CD4-positive, CD25-positive, alpha-beta regulatory T cell (primary cell): ENCODE measurements at places on chromosomes 4 and X. TPM values are rescaled to one million over a fixed set of nuclear protein-coding genes. Genes with fewer than 3 reads are reported as not detected.
A peak's percentile ranks its signal among the peaks of the same experiment; 100 is the strongest.

FGFBP1 gene
- not detected for total RNA-seq

TCEAL5 gene
- total RNA-seq, result not detected

ARHGAP36 gene
- not detected for total RNA-seq

DMRTC1 gene
- total RNA-seq, result not detected

TNIP3 gene
- 1.3 TPM for total RNA-seq

CT45A2 gene
- not detected for total RNA-seq

LINC00632 gene
- 0.54 TPM for total RNA-seq

DNA sequence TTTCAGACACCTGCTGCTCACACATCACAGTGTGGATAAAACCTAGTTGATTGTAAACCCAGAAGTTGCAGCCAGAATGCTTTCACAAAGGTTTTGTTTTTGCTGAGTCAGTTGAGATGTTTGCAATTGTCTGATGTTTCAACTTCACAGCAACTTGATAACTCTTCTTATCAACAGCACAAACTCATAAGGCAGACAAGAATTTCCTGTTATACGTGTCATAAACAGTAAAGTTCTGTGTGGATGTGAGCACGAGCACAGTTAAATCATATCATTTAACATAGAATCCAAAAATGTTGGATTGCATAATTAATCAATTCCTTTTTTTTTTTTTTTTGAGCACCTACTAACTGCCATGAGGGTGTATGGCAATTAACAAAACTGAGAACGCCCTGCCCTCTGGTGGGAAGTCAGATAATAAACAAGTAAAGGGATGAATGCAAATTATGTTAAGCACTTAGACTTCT lies 512.2 kb downstream of the PDHA2 start:
- no peaks in the 10 kb centered on the region for H3K4me1 ChIP-seq
- H3K36me3 ChIP-seq, result no peaks in the 10 kb centered on the region
- no peaks in the 10 kb centered on the region for H3K27me3 ChIP-seq
- H3K27ac ChIP-seq, result no peak overlapping the region

GRCh38 chr4:146165840-146166239 lies 9.7 kb upstream of the LSM6 start:
- DNase-seq, result no peak
- H3K36me3 ChIP-seq, result no peaks in the 10 kb centered on the region

DNA sequence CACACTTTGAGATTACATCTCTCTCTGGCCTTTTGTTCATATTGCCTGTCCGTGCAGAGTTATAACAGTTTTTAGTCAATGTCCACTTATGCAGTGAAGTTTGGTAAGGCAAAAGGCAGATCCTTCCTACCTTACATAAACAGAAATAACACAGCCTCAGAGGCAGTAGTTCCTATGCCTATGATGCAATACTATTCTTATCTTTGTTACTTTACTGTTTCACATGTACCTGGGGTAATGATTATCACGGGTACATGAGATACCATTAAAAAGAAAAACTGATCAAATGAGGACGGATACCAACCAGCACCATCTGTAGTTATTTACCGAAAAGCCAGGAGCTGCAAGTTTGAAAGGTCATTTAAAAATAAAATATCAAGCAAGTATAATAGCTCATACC lies 166.8 kb downstream of the BTC start:
- no peak for DNase-seq
- no peaks in the 10 kb centered on the region for H3K27me3 ChIP-seq
- no peaks in the 10 kb centered on the region for H3K4me1 ChIP-seq
- no peak overlapping the region for H3K27ac ChIP-seq
- no peak overlapping the region for H3K4me3 ChIP-seq

GRCh38 chr4:41013746-41014145 lies 200.6 kb downstream of the APBB2 start:
- DNase-seq, result no peak
- no peaks in the 10 kb centered on the region for H3K36me3 ChIP-seq
- no peaks in the 10 kb centered on the region for H3K4me1 ChIP-seq
- no peak overlapping the region for H3K27ac ChIP-seq
- no peak overlapping the region for H3K4me3 ChIP-seq

DNA sequence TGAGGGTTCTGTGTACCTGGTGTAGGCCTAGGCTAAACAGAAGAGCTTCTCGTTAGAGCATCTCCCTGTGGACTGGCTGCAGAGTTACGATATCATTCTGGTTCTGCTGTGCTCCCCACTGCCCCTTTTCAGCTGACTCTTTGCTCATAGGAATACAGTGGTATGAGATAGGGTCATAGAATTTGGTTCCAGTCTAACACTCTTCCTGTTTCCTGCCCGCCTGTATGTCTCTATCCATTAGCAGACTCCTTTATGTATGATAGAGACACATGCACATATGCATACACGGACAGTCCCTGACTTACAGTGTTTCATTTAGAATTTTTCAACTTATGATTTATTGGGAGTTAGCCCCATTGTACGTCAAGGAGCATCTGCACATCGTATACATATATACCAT lies 15.3 kb downstream of the RNF4 start:
- H3K27ac ChIP-seq, result peak overlapping the region; percentile 69
- peaks cover 90% of the 10 kb centered on the region for H3K4me1 ChIP-seq
- no peaks in the 10 kb centered on the region for H3K27me3 ChIP-seq
- peaks cover 6% of the 10 kb centered on the region for H3K36me3 ChIP-seq
- no peak for DNase-seq

- peaks cover 4% of the 10 kb centered on the region for H3K27me3 ChIP-seq
- H3K4me1 ChIP-seq, result no peaks in the 10 kb centered on the region
- no peak overlapping the region for H3K4me3 ChIP-seq
- no peak for DNase-seq
- H3K36me3 ChIP-seq, result no peaks in the 10 kb centered on the region
- H3K27ac ChIP-seq, result no peak overlapping the region
Observed at GRCh38 chrX:119069128-119069527, 3.7 kb upstream of the CT47C1 start.

DNA sequence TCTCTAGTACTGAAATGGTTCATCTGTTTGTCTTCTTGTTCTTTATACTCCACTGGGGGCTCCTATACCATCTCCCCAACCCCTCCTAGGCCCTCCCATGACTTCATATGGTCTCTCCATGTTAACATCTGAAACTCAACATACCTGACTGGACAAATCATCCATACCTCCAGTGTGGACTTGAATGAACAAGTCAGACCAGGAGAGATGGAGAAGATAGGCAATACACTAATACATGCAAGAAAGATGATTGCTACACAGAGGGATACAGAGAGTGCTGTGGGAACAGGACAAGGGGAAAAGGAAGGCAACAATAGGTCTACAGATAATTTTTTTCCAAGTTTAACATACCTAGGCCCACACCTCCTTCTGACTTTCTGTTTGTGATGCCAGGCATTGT lies 175.1 kb downstream of the FHIP1A start:
- H3K27me3 ChIP-seq, result peaks cover 9% of the 10 kb centered on the region
- H3K36me3 ChIP-seq, result no peaks in the 10 kb centered on the region
- H3K27ac ChIP-seq, result no peak overlapping the region
- no peak for DNase-seq
- H3K4me1 ChIP-seq, result no peaks in the 10 kb centered on the region
- H3K4me3 ChIP-seq, result no peak overlapping the region

- H3K36me3 ChIP-seq, result no peaks in the 10 kb centered on the region
Observed at GRCh38 chrX:52821079-52821760, 10.1 kb downstream of the XAGE5 start.

DNA sequence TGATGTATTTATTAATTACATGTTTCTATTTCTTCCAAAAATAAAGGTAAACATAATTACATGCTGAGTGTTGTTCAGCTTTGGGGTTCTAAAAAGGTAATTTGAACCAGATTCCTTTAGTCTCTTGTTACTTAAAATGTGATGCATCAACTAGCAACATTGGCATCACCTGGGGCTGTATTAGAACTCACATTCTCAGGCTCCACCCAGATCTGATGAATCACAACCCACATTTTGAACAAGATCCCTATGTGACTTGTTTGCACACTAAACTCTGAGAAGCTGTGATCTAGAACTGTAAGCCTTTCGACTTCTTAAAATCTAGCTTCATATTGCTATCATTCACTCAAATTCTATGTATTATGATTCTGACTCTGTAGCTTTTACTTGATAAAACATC lies 23.0 kb upstream of the HS3ST1 start:
- no peak overlapping the region for H3K27ac ChIP-seq
- no peaks in the 10 kb centered on the region for H3K4me1 ChIP-seq

- peaks cover 88% of the 10 kb centered on the region for H3K4me1 ChIP-seq
- H3K36me3 ChIP-seq, result no peaks in the 10 kb centered on the region
- DNase-seq, result no peak
- H3K27ac ChIP-seq, result no peak overlapping the region
- no peaks in the 10 kb centered on the region for H3K27me3 ChIP-seq
Observed at GRCh38 chr4:6912441-6912840, 2.8 kb downstream of the TBC1D14 start.

DNA sequence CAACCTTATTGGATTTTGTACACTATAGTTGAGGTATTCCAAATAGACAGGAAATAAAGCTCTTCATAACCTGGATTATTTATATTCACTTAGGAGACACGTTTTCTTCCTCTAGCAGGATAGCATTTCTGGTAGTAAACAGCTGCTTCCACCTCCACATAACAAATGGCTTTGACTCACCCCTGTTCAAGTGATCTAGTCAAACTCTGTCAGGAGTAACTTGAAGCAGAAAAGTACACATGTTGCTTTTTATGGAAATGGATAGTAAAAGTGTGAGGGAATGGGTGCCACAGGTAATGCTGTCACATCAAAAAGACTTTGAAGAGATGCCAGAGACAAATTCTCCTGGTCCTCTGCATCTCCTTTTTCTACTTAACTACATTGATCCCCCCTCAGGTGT lies 258.7 kb upstream of the SLC7A11 start:
- H3K4me1 ChIP-seq, result no peaks in the 10 kb centered on the region
- no peak overlapping the region for H3K4me3 ChIP-seq
- H3K27ac ChIP-seq, result no peak overlapping the region
- no peaks in the 10 kb centered on the region for H3K27me3 ChIP-seq
- H3K36me3 ChIP-seq, result no peaks in the 10 kb centered on the region

GRCh38 chr4:17550549-17550948 lies 26.4 kb upstream of the LAP3 start:
- H3K4me1 ChIP-seq, result no peaks in the 10 kb centered on the region
- no peak overlapping the region for H3K27ac ChIP-seq
- no peak for DNase-seq
- no peaks in the 10 kb centered on the region for H3K36me3 ChIP-seq
- no peak overlapping the region for H3K4me3 ChIP-seq

DNA sequence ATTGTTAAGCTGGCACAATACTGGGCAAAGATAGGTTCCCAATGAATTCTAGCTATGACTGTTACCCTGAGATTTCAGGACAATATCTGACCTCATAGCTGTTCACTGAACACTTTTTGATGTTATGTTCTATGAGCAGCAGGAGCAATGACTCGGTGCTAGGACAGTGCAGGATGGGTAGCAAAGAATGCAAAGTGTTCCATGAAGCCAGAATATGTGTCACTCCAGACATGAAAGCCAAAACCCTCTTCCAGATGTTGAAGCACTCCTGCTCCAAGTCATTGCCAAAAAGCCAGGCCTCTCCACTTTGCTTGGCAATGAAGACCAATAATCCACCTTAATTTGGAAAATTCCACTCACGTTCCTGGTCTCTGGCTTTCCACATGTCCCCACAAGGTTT lies 300.9 kb upstream of the CPEB2 start:
- no peaks in the 10 kb centered on the region for H3K4me1 ChIP-seq
- no peak overlapping the region for H3K27ac ChIP-seq
- no peak overlapping the region for H3K4me3 ChIP-seq
- H3K27me3 ChIP-seq, result no peaks in the 10 kb centered on the region
- no peak for DNase-seq
- H3K36me3 ChIP-seq, result no peaks in the 10 kb centered on the region
